ENCODE measurements at places on chromosomes 6 and 20.

- DNase-seq: no peak
These were observed 4.7 kb downstream of the MLIP start for GRCh38 chr6:54115966-54116365.

DNA sequence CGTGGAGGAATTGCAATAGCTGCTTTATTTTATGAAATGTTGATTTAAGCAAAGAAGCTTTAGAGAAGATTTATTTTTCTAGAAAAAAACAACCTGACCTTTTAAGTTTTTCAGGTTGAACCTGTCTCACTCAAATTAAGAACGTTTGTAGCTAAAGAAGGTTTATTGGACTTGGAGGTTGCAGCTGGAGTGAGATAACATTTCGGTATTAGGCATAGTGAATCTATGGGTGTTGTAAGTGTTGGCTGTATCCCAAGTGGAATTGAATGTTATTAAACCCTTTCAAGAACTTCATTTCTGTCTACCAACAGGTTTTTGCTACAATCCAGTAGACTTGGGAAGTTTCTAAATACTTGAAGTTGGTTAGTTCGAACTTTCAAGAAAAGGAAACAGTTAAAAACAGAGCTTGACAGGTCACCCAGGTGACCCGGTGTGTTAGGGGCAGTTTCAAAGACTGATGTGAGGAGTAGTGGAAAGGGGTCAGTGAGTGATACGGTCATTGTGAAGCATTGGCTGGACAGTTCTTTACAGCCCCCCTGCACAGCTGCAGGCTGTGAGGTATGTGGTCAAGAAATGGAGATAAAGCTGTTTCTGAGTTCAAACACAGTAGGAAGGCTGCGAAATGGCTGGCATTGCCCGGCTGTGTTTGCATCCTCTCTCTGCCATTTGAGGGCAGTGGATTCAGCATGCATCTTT, 2.4 kb upstream of the TBCC start:
- no peak for DNase-seq

GRCh38 chr6:156427345-156427744, 349.8 kb upstream of the ARID1B start:
- DNase-seq: no peak

GRCh38 chr6:3594201-3594600, 137.4 kb upstream of the SLC22A23 start:
- DNase-seq: no peak

DNA sequence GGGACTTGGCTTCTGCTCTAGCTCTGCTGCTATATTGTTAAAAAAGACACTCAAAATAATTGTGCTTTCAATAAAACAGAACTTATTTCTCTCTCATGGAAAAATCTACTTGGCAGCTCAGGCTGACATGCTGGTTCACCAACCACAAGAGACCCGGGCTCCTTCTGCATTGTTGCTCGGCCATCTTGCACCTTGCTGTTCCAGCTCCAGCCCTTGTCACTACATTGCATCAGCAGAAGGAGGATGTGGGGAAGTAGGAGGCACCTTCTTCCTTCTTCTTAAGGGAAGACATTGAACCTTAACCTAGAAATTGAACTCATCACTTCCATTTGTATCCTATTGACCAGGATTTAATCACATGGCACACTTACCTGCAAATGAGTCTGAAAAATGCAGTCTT, 6.6 kb upstream of the C20orf202 start:
- DNase-seq: no peak

- no peak for DNase-seq
These were observed 72.2 kb downstream of the IPCEF1 start for GRCh38 chr6:154284313-154284853.
